ENCODE measurements at places on chromosomes 16 and 17. TPM values are rescaled to one million over a fixed set of nuclear protein-coding genes. Genes with fewer than 3 reads are reported as not detected.

KRT27 gene
- not detected for total RNA-seq

NPIPB8 gene
- total RNA-seq: 0.90 TPM

GJD3 gene
- not detected for total RNA-seq

ELMO3 gene
- total RNA-seq: 5.5 TPM

ARHGAP44 gene
- 0.06 TPM for total RNA-seq

CASKIN2 gene
- total RNA-seq: 7.4 TPM

ACSM2A gene
- total RNA-seq: not detected

TPSG1 gene
- total RNA-seq: not detected

Measured in activated CD8-positive, alpha-beta memory T cell treated with anti-CD3 and anti-CD28 coated beads for 36 hours (primary cell).